A549 (cell line): ENCODE measurements at places on chromosomes 2 and 18. TPM values are rescaled to one million over a fixed set of nuclear protein-coding genes. Genes with fewer than 3 reads are reported as not detected.

- DNase-seq, result no peak
These were observed 91.8 kb upstream of the KLF7 start for GRCh38 chr2:207257251-207258250.

- peak; percentile 45 for DNase-seq
These were observed 65.9 kb upstream of the ITM2C start for GRCh38 chr2:230798769-230799399.

GRCh38 chr2:144372410-144373080 is 147.4 kb downstream of the ZEB2 start:
- no peak for DNase-seq

GRCh38 chr2:24046599-24046929 is 627 bp downstream of the WDCP start:
- no peak for DNase-seq

GRCh38 chr2:233059797-233060500 is at the start of gene INPP5D:
INPP5D (plus strand) TSS chr2:233060342; CDS start chr2:233060479, 137 bp downstream.
- DNase-seq, result no peak

DNA sequence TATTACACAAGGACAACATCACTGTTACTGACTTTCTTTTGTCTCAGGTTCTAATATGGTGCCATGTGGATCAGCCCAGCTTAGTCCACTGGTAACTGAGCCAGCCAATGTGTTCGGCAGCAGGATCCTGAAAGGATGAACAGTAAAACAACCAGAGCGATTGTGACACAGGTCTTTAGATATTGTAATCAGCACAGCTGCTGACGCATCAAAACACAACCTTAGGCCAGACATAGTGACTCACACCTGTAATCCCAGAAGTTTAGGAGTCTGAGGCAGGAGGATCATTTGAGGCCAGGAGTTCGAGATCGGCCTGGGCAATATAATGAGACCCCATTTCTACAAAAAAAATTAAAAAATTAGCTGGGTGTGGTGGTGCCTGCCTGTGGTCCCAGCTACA is 183.4 kb upstream of the CDH20 start:
- no peak for DNase-seq

DNA sequence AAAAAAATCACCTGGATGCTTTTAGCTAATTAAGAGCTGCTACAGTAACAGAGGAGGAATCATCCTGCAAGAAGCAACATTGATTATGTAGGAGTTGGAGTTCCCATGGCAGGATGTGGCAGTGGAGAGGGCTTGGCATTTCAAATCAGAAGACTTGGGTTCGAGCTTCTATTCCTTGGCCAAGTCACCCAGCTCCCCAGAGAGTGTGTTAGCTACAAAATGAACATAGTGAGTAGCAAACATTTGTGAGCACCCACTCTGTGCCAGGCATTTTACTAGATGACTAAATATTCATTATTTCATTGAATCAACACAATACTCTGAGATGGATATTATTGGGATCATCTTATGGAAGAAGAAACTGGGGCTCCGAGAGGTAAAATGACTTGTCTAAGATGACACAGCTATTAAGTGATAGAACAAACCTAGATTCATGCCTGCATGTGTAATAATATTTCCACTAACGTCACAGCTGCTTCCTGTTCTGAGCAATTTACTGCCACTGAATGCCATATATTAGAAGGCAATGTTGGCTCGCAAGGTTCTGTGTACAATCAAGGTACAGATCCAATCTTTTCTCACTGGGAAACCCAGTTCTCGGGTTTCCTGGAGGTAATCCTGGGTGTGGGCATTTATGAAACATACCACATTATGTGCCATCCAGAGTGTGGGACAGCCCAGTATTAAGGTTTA is 18.0 kb downstream of the NTSR2 start:
- DNase-seq, result no peak

KCNS3 gene
- polyA plus RNA-seq, result 0.70 to 0.98 TPM (median 0.72 TPM) in 3 replicates

NYAP2 gene
- 0.01 to 0.03 TPM in 2 of 3 replicates, not detected in the other for polyA plus RNA-seq

SPAG16 gene
- polyA plus RNA-seq, result 19.1 to 22.3 TPM (median 21.6 TPM) in 3 replicates
